Activated T-helper 1 cell treated with Interleukin-2 at 50 U/mL for 16 hours (primary cell): ENCODE measurements at places on chromosomes 3 and 15.

DNA sequence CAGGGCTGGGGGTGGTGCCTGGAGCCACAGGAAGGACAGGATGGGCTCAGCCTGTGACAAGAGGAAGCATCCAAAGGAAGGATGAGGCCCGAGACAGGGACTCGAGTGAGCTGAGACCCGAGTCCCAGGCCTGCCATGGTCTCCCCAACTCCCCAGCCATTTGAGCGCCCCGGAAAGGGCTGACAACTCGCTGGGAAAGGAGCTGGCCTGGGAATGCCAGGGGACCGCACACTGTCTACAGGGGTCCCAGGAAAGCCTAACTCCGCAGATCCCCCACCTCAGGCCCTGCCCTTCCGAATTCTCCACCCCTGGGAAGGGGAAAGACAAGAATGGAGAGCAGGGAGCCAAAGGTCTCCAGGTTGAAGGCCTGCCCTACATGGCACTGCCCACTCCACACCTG is 21.0 kb upstream of the SHISA5 start:
- DNase-seq, result no peak

DNA sequence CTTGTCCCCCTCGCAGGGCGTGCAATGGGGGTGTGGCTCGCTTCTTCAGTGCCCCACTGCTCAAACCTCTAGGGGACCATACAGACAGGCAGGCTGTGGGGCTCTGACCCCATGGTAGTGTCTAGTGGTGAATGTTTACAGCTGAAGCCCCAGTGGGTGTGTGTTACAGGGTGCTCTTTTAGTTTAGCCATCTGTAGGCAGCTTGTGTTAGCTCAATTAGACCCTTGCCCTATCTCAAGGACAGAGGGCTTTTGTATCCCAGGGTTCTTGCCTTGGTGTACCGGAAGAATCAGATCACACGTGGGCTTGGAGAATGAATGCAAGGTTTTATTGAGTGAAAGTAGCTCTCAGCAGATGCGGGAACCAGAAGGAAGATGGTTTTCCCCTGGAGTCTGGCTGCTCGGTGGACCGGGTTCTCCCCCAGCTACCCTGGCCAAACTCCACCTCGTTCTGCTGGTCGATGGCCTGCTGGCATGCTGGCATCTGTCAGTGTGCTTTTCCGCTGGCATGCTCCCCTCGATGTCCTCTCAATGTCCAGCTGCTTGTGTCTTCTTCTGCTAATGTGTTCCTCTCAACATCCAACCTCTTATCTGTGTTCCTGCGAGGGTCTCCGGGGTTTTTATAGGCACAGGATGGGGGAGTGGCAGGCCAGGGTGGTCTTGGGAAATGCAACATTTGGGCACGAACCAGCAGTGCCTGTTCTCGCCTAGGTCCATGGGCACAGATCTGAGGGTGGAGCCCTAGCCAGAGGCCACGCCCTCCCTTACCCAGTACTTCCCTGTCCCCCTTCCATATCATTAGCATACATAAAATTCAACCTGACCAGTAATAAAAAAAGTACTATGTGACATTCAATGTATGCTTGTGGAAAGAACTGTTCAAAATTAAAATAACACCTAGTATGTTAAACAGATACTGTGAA is 6.6 kb downstream of the SPCS1 start:
- DNase-seq, result no peak

GRCh38 chr3:180409883-180410282 is 192.1 kb upstream of the TTC14 start:
- DNase-seq, result no peak

DNA sequence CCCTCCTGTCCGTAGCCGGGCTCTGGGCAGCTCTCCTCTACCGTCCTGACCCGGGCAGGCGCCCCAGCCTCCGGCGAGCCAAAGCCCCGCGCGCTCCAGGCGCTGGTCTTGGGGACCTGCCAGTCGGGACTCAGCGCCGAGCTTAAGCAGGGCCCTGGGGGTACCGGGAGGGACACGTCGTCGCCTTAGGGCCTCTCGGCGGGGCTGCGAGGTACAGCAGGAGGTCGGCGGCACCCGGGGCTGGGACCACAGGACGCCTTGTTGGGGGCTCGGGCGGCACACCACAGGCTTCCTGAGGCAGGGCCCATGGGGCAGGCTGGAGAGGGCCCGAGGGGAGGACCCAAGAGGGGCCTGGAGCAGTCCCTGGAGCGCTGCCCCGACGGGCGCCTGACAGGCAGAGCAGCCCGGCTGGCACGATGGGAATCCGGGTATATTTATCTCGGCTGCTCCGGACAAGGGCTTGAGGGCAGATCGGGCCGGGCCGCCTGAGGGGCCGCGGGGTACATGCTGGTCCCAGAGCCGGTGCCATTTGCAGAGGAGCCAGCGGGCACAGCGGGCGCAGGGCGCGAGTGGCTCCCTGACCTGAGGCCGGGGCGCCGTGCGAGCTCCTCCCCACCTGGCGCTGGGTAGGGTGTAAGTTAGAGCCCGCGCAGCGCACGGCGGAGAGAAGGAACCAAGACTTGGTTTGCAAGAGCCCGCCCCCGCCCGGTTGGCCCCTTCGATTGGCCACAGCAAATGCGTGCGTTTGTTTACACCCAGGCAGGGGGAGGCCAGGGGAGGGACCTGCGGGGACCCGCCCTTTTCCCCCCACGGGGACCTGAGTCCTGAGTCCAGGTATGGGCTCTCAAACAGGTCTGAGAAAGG is 574 bp downstream of the SLC38A3 start:
- no peak for DNase-seq

GRCh38 chr3:39668420-39668819 is 141.0 kb upstream of the MYRIP start:
- DNase-seq, result no peak

- no peak for DNase-seq
These were observed 95.9 kb upstream of the RNF7 start for GRCh38 chr3:141642215-141642614.

- no peak for DNase-seq
These were observed 368.6 kb upstream of the ROPN1 start for GRCh38 chr3:124360563-124360962.

DNA sequence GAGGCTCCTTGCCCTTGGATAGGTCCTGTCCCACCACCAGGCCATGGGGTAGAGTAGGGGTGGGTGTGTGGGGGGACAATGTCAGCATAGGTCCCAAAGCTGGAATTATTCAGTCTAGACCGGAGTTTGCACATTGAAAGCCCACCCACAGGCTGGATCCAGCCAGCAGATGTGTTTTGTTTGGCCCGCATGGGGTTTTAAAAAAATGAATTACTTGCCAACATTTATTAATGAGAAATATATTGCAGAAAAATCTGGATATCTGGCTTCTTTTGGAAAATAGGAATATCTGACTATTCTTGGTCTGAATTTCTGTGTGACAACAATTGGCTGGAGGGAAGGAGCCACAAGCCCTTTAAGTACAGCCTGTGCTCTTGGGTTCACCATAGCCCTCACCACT is 17.3 kb upstream of the LRIG1 start:
- no peak for DNase-seq

DNA sequence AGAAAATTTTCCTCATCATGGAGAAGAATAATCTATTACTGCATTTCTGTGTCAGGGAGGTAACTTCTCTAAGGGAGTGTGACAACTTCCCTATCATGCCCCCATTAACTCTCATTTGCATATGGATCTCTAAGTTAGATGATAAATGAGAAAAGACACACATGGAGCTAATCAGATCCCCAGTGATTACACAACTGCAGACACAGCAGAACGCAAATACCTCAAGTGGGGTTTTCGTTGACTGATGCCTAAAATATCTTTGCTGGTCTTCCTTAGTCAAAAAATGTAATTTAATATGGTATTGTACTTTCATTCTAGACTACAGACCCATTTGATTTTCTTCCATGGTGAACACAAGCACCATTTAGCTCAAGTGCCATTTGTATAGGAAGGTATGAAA is 630.5 kb downstream of the TBL1XR1 start:
- no peak for DNase-seq

DNA sequence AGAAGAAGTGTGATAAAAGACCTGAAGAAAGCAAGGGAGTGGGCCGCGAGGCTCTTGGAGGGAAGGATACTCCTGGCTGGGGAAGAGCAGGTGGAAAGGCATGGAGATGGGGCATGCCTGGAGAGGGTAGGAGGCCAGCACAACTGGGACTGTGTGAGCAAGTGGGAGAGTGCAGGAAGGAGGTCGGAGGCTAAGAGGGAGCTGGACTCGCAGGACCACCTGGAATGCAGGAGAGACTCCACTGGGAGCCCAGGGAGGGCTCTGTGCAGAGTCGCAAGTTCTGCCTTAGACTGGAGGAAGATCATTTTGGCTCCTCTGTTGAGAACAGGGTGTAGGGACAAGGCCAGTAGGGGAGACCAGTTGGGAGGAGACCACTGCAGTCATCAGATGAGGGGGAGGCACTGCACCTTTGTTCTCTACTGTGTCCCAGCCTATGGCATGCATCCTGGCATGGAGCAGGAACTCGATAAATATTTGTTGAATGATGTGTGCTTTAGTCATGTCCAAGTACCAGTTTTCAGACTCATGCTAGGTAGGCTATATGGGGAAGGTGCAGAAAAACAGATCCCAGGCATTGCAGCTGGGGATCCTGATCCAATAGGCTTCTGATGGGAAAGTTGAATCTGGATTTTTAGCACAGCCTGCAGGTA is 13.7 kb downstream of the FAM107A start:
- no peak for DNase-seq

DNA sequence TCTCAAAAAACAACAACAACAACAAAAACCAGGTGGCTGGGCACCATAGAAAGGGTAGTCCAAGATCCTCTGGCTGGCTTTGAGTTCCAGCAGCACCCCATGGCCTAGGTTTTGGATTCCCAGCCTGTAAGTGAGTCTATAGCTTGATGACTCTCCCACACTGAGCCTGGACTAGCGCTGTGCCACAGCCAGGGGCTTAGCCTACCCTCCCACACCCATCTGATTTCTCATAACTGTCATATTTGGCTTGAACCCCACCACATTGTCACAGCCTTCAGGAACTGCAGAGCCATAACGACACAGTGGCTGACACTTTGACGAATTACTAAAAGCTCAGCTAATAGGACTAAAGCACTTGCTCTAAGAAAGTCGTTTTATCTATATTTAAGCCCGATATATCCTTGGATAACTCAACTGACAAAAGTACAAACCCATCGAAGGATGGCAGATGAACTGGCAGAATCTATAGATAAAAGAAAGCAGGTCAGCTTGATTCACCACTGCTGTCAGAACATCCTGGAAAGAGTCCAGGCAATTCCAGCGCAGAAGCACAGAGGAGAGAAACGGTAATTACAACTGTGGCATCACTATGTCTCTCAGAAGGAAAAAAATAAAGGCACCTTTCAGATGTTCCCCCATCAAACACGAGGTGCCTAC is 62.1 kb downstream of the HOMER2 start:
- no peak for DNase-seq

GRCh38 chr3:126112531-126113237 is 28.8 kb upstream of the SLC41A3 start:
- no peak for DNase-seq

- no peak for DNase-seq
These were observed 23.5 kb upstream of the ATP10A start for GRCh38 chr15:25886498-25887140.

- DNase-seq, result no peak
These were observed 21.3 kb downstream of the ADGRG7 start for GRCh38 chr3:100630664-100631063.

- DNase-seq, result no peak
These were observed 47.6 kb downstream of the PSMD6 start for GRCh38 chr3:63975723-63976122.

GRCh38 chr15:62912282-62912681 is 130.3 kb upstream of the TPM1 start:
- no peak for DNase-seq
